ENCODE measurements at places on chromosomes 3 and 15. TPM values are rescaled to one million over a fixed set of nuclear protein-coding genes. Genes with fewer than 3 reads are reported as not detected.
A peak's percentile ranks its signal among the peaks of the same experiment; 100 is the strongest.

SUCNR1 gene
- total RNA-seq, result 2.7 TPM

VIPR1 gene
- 212 TPM for total RNA-seq

DNA sequence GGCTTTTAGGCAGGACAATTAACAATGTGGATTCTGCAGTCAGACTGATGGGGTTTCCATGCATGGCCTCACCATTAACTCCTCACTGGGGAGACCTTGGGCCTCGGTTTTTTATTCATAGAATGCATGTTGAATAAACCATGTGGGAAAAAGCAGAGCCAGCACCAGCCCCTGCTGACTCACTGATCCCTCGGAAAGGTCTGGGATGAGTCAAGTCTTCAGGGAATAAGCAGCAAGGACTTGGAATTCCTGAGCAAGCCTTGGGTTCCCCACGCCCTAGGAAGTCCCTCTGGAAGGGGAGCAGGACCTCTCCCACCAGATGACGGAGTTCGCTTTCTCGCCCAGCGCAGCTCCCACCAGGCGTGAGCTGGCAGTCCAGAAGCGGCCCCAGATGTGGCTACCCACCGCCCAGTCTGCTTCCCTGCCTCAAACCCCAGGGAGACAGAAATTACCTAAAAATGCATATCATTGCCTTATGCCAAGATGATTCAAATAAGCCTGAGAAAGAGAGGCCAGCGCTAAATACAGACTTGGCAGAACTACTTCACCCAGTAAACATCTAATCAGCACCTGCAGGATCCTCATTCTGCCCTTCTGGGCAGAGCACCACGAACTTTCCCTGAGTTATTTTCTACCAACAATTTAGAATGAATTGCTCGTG lies 45.4 kb downstream of the BTD start:
- no peak for DNase-seq

- DNase-seq, result peak; percentile 88
These were observed 250.7 kb upstream of the TBL1XR1 start for GRCh38 chr3:177447938-177448337.

DNA sequence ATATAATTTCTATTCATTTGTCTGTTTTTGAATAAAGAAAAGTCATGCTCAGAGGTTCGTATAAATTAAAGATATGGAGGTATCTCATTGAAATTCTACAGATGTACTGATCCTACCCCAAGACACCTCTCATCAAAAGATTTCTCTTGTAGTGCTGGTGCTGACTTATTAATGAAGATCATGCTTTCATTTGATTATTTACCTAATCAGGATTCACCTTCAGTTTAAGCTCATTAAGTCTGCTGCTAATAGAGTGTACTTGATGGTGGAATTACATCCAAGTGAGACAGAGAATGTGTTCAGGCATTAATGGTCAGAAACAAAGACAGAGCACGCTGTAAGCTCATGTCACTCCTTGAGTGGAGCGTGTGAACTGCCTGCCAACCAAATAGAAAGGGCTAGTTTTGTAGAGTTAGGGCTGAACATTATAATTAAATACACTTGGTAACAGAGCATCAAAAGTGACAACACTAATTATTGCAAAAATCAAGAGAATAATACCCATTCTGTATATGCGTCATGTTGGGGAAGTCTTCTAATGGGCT lies 45.5 kb downstream of the KBTBD12 start:
- no peak for DNase-seq

- no peak for DNase-seq
These were observed 78.7 kb downstream of the EPHB1 start for GRCh38 chr3:134873789-134874188.

- no peak for DNase-seq
These were observed 6.0 kb upstream of the GRAMD1C start for GRCh38 chr3:113832477-113833164.

Measured in lower lobe of right lung (tissue), 2 donors.